ENCODE measurements at places on chromosomes 13 and 19.

GRCh38 chr19:50725218-50725910 is 2.2 kb downstream of the CLEC11A start:
- DNase-seq, result peak; percentile 29

DNA sequence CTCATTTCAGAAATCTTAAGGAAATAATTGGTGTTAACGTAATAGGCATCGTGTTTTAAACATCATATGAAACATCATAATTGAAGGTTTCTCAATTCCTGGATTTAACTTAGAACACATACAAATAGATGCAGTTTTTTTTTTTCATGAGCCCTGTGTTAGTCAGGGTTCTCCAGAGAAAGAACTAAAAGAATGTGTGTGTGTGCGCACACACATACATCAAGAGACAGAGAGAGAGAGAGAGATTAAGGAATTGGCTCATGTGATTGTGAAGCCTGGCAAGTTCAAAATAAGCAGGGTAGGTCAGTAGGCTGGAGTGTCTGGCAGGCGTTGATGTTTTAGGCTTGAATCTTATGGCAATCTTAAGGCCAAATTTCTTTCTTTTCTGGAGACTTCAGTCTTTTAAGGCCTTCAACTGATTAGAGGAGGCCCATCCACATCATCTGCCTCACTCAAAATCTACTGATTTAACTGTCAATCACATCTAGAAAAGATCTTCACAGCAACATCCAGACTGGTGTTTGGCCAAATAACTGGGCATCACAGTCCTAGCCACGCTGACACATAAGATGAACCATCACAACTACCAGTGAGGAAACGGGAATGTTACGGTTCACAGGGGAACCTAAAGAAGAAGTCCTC is 25.2 kb downstream of the SPATA13 start:
- DNase-seq, result no peak

DNA sequence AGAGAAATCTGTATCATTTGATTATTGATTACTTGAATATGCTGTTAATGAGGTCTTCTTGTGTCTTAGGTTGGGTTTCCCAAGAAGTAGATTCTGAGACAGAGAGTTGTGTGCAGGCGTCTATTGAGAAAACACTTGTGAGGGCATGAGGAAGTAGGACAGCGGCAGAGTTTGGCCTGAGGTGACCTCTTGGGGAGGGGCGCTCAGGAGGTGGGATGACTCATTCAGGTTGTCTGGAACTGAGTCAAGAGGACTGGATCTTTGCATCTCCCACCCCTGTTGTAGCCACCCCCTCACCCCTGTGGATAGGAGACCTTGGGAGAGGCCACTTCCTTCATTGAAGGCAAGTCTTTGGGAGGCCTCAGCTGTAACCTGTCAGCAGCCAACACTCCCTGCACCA is 35.2 kb upstream of the WDFY2 start:
- no peak for DNase-seq

DNA sequence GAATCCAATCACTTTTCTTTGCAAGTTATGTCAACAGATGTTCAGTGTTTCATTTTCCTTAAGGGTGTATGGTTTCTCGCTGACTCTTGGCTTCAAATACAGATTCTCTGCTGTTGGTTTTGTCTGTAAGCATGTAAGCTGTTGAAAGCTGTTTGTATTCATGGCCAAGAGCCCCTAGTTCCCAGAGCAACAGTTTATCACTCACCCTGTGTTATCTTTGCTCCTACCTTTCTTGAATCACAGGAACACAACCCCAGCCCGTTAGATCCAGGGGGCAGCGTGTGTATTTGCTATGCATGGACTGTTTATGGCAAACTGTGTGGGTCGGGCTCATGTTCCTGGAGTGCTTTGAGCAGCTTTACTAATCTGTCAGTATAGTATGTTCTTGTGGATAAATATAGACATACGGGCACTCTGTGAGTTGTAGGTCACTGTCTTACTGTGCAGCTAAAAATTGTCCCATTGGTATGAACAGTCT is 28.9 kb downstream of the FRY start:
- DNase-seq, result no peak

- DNase-seq, result no peak
Observed at GRCh38 chr13:31213651-31214289, 14.0 kb downstream of the B3GLCT start.

DNA sequence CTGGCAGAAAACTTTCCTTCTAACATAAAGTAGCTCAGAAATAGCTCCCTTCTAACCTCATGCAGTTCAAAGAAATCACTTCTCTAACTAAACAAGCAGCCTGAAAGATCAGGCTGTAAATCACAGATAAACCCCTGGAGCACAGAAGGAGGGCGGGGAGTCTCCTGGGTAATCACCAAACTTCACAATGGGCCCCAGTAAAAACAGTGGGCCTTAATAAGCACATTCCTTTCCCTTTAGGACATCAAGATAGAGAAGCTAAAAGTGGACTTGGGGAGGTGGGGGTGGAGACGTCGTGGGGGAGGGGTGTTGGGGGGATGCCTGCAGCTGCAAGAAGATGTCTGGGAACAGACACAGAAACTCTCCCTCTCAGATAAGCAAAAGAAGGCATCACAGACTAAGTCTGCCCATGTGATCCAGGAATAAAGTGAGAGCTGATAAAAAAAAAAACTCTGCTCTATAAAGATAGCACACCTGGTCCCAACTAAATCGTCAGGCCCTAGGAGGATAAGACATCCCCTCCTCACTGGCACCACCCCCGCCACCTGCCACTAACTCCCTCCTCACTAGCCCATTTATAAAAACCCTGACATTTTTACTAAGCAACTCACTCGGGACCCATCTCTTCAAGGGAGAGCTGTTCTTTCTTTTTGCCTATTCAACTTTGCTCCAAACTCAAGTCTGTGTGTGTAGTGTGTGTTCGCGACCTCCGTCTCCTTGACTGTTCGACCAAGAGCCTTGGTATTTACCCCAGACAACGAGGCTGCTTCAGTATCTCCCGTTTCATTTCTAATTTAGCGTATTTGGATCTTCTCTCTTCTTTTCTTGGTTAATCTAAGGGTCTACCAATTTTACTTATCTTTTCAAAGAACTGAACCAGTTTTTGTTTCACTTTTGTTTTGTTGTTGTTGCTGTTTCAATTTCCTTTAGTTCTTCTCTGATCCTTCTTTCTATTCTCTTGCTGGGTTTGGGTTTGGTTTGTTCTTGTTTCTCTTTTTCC is 31.7 kb downstream of the DNAJC15 start:
- DNase-seq, result no peak

Measured in stimulated activated CD8-positive, alpha-beta memory T cell treated with anti-CD3 and anti-CD28 coated beads, Interleukin-7, amount 100 ng/mL, for 48 hours (primary cell).